Stimulated activated CD4-positive, alpha-beta T cell treated with anti-CD3 and anti-CD28 coated beads, Interleukin-1b, Interleukin-23, amount 100 ng/mL, for 48 hours (primary cell): ENCODE measurements at places on chromosomes 2 and 18.

DNA sequence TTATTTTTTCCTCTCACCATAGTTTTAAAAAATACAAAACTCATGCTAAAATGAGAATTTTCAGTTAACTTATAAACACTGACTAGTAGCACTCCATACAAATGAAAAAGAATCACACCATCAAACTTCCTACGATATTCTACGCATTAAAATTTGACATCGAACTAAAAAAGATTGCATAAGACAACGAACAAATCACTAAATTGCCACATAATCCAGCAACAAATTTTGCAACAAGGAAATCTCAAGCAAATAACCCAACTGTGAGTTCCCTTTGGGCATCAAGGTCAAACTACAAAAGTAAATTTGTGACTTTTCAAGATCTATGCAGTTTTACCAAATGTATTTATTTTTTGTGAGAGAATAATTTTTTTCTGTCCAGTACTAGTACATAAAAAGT is 1.5 kb downstream of the MAP3K2 start:
- no peak for DNase-seq

DNA sequence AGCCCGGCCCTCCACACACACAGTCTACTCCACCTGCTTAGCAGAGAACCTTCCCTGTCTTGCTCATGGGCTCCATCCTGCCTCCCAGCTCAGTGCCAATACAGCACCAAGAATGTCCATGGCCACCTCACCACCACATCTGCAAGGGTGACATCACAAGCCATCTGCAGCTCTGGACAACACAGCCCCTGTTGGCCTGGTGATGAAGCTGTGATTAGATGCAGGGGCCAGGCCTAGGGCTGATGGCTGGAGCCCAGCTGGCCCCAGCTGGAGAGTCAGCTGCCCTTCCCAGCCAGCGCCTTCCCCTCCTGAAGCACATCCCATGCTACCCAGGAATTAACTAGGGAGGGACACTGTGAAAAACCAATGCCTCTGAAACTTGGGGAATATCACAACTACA is 91.1 kb downstream of the TTC32 start:
- DNase-seq = no peak

DNA sequence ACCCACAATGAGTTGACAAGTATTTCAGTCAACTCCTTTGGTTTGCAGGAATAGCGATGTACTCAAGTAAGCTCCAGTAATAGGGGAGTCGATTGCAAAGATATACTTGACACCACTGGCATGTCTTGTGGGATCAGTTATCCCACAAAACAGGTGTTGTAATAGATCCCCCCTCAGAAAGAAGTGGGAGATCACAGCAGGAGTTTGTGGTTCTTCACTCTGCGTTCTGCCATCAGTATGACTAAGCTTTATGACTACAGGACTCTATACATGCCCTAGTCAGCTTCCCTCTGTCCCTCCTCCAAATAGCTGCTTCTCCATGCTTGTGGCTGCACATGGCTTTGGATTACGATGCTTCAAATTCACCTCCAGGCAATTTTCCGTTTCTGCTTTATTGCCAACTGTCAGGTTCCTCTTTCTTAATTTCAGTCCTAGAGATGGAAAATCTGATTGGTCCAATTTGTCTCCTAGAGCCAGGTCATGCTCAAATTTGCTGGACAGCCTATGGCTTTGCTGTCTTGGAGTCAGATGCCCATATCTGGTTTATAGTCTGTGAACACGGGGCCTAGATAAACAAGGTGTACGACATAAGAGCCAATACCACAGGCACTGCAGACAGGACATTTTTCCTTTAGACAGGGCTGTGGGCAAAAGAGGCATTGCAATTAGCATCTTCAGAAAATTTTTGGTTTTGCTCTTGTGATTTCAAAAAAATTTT is 221.7 kb downstream of the PAX3 start:
- DNase-seq = no peak

DNA sequence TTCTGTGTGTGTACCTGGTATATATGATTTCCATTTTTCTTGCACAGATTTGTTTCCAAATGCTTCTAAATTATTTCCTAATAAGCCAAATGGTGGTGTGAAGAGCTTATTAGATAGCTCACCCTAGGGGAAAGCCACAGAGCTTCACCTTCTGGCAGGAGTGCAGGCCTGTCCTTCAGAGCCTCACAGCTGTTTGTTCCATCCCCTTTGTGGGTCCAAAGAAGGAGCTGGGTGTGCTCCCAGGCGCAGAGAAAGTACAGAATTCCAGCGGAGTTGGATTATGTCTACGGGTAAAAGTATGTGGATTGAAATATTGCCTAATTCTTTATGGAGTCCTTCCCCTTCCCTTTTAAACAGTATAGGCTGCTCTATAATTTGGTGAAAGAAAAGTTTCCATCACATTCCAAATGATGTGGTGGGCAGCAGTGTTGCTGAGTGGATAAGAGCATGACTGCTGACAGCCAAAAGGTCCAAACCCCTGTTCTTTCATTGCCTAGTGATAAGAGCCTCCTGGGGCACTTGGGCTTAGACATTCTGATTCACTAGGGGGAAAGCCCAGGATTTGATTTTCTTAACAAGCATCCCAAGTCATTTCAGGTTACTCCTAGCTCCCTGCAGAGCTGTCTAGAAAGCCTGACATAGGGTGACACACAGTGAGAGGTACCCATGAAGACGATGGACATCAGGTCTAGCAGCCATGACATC is 86.6 kb downstream of the WDSUB1 start:
- DNase-seq = no peak

DNA sequence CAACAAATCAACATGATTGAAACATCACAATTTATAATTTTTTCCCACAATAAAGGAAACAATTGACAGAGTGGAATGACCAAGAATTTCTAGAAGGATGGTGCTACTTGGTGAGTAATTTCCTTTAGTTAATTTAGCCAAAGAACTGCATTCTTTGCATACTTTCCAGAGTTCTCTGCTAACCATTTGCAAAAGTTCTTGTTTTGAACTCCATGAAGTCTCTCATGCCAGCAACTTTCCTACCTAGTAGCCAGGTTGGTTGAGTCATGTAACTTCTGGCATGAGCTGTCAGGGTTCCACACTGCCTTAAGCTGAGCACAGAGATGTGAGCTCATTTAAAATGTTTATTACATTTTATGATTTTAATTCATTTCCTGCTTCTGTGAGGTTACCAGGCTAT is 539.6 kb downstream of the PID1 start:
- no peak for DNase-seq
